ENCODE measurements at places on chromosomes 13 and 19. TPM values are rescaled to one million over a fixed set of nuclear protein-coding genes. Genes with fewer than 3 reads are reported as not detected.

The B3GNT3 gene
- not detected for total RNA-seq

The ZNF562 gene
- total RNA-seq = 40.6 TPM

The SLC7A9 gene
- total RNA-seq = not detected

The C19orf73 gene
- 0.80 TPM for total RNA-seq

The ATP1A3 gene
- 0.13 TPM for total RNA-seq

The URAD gene
- not detected for total RNA-seq

The SULT2A1 gene
- not detected for total RNA-seq

The RHPN2 gene
- total RNA-seq = 3.1 TPM

The PDX1 gene
- total RNA-seq = not detected

The ADAMTS10 gene
- total RNA-seq = 2.4 TPM

The PALM3 gene
- total RNA-seq = 0.22 TPM

The FGF22 gene
- total RNA-seq = not detected

The AZU1 gene
- not detected for total RNA-seq

The CLDN10 gene
- total RNA-seq = 0.29 TPM

The PMIS2 gene
- not detected for total RNA-seq

Data from thoracic aorta endothelial cell (primary cell).